ENCODE measurements at places on chromosomes 6 and 20. TPM values are rescaled to one million over a fixed set of nuclear protein-coding genes. Genes with fewer than 3 reads are reported as not detected.

Gene EFCAB8
- under 0.01 TPM for total RNA-seq

Gene PI16
- under 0.01 TPM for total RNA-seq

Gene HLA-DRA
- 0.11 TPM for total RNA-seq

Gene ENPP4
- 0.26 TPM for total RNA-seq

Gene ELOVL4
- total RNA-seq: 0.60 TPM

Gene MAP1LC3A
- 28.9 TPM for total RNA-seq

Data from dermis lymphatic vessel endothelial cell (primary cell).